ENCODE measurements at places on chromosomes 2 and 18. TPM values are rescaled to one million over a fixed set of nuclear protein-coding genes. Genes with fewer than 3 reads are reported as not detected.

Gene C1GALT1C1L
- 1.1 TPM for total RNA-seq

Gene RAMP1
- 3.1 TPM for total RNA-seq

Gene RAB6D
- not detected for total RNA-seq

Gene VSNL1
- 0.85 TPM for total RNA-seq

Gene SEC11C
- 30.5 TPM for total RNA-seq

Gene EPB41L3
- total RNA-seq = 24.0 TPM

Gene CROCC2
- not detected for total RNA-seq

Gene MYO7B
- total RNA-seq = under 0.01 TPM

Gene PLB1
- total RNA-seq = 0.96 TPM

Gene CTLA4
- 1.7 TPM for total RNA-seq

Gene SLC16A14
- total RNA-seq = 0.58 TPM

Gene OSBPL1A
- total RNA-seq = 17.1 TPM

Gene SKA1
- 2.8 TPM for total RNA-seq
